Fibroblast of skin of abdomen (primary cell): ENCODE measurements at places on chromosomes 4 and X.
A peak's percentile ranks its signal among the peaks of the same experiment; 100 is the strongest.

GRCh38 chrX:19557822-19558221 lies 42.5 kb upstream of the MAP3K15 start:
- peak; percentile 51 for DNase-seq

DNA sequence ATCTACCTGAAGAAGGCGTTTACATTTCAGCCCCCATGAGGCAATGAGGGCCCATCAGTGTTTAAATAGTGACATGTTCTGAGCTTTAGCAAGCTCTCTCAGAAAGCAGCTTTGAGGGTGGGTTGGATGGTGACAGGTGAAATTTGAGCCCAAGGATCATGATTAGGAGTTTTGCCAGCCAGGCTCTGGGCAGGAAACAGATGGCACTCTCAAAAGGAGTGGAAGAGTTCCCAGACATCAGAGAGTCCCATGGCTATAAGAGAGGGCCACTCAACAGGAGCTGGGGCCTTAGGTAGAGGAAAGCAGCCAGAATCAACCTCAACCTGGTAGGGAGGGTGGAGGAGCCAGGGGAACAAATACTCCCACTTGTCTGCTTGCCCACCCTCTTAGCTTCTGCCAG lies 499.8 kb downstream of the MID1IP1 start:
- DNase-seq = no peak

DNA sequence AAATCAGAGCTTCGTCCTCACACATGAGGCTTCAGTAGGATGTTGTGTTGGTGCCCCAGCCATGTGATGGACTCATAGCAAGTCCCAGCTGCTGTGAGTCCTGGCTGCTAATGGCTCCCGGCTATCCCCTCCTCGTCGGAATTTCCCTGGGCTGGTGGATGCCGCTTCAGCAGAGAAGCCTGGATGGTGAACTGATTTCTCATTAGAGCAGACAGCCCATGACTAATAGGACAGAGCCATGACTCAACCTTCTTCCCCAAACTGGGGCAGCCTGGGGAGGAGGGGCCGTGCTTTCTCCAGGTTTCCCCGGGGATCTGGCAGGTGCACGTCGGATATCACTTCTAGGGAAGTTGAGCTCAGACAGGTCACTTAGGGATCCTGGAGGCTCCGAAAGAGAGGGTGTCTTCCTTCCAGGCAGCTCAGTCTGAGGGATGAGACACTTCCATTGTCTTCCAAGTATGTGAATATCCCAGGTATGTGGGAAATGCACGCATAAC lies 112.7 kb downstream of the ASMT start:
- DNase-seq = peak; percentile 74

GRCh38 chrX:13808293-13808692 lies 8.6 kb downstream of the GPM6B start:
- DNase-seq = no peak

GRCh38 chrX:134547047-134547679 lies 87.2 kb downstream of the HPRT1 start:
- DNase-seq = peak; percentile 46

DNA sequence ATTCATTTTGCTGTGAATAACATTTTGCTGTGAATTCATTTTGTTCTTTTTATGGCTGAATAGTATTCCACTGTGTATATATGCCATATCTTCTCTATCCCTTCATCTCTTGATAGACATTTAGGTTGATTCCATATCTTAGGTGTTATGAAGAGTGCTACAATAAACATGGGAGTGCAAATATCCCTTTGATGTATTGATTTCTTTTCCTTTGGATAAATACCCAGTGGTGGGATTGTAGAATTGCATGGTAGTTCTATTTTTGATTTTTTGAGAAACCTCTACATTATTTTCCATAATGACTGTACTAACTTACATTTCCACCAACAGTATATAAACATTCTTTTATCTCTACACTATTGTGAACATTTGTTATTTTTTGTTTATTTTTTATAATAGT lies 555.9 kb downstream of the PDHA2 start:
- no peak for DNase-seq

- DNase-seq = peak; percentile 71
These were observed 47.2 kb downstream of the SLC34A2 start for GRCh38 chr4:25702848-25703247.

- peak; percentile 32 for DNase-seq
These were observed 18.7 kb upstream of the FMR1NB start for GRCh38 chrX:147962476-147962875.

GRCh38 chr4:74855879-74856278 lies 61.6 kb upstream of the BTC start:
- DNase-seq = no peak

DNA sequence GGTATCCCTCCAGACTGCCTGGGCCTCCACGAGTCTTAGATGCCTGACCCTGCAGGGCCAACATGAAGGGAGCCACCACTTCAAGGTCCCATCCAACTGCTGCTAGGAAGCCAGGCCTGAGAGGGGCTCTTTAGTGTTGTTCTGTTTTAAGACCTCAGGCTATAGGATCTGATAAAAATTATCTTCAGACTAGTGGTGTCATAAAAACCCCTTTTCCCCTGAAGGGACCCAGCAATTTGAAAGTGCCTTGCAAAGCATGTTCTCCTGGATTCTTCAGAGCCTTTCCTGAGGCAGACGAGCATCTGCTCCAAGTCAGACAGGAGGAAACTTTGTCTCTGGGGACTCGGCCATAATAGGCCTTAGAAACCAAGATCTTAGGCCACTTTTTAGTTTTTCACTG lies 26.9 kb downstream of the TSPAN5 start:
- no peak for DNase-seq

GRCh38 chr4:1588306-1588705 lies 95.8 kb downstream of the FAM53A start:
- DNase-seq = no peak

- DNase-seq = no peak
These were observed 7.7 kb upstream of the HAND2 start for GRCh38 chr4:173537613-173538147.
